ENCODE measurements at places on chromosomes 13 and 19.

GRCh38 chr19:3783660-3784584, 2.3 kb downstream of the MATK start:
- DNase-seq: no peak

DNA sequence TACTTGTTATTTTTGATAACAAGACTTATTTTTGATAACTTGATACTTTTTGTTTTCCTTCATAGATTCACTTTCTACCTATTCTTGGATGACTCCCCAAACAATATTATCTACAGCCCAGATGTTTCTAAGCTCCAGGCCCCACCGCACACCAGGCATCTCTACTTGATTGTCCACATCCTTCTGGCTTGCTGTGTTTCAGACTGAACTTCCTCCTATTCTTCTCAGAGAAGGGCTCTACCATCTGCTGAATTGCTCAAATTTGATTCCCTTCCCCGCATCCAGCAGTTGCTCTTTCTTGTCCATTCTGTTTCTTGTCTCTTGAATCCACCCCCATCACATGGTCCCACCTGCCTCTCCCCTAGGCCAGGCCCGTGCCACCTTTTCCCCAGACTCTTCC, 13.0 kb downstream of the NUDT15 start:
- no peak for DNase-seq

GRCh38 chr19:6451583-6452222, 7.9 kb downstream of the SLC25A23 start:
- no peak for DNase-seq

- DNase-seq: peak; percentile 24
Measured at GRCh38 chr19:30406220-30407067, 34.3 kb downstream of the ZNF536 start.

DNA sequence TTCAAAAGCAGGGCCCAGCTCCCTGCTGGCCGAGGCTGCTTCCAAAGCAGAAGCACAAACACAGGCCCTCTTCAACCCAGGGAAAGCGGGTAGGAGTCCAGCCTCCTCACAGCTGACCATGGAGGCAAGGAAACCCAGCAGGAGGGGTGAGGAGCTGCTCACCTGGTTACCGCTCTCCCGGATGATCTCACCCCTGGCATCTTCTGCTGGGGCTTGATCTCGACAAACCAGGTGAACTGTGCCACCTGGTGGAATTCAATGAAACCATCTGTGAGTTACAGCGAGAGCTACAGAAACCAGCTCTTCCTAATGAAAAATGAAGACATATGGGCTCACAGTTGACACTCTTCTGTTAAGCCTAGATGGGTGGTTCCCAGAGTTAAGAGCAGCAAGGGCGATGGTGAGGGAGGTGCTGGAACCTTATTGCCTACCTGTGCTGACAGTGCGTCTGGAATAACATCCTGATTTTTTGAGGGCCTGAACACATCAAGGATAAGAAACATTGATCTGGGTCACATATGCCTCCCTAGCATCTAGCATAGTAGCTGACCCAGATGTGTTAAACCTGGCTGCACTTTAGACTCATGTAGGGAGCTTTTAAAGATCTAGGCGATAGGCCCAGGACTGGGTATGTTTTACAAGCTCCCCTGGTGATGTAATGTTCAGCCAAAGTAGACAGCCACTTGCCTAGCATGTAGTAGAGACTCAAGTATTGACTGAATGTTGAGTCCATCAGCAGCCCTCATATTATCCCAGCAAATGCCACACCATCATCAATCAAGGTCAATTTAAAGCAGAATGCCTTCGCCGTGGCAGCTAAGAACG, 6.1 kb downstream of the DHRS12 start:
- peak; percentile 84 for DNase-seq

- DNase-seq: no peak
Measured at GRCh38 chr13:30045916-30046704, 195.7 kb upstream of the UBL3 start.

- no peak for DNase-seq
Measured at GRCh38 chr13:37138926-37139325, 33.5 kb upstream of the CSNK1A1L start.

DNA sequence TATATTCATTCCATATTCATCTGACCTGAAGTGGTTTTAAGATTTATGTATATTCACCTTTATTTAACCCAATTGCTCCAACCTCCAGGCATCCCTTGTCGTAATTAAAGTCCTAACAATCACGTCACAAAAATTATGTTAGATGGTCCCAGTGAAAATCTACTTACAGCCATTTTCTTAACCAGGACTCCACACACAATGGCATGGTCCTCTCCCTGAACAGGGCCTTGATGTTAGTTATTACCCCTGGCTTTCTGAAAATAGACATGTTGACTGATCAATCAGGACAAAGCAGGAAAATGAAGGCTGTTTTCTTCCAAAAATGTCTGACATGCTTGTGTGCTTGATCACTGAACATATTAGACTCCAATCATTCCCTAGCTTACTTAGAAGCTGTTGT, 542.7 kb upstream of the SLITRK5 start:
- DNase-seq: no peak

GRCh38 chr19:34274827-34275625, 20.7 kb downstream of the GARRE1 start:
- DNase-seq: no peak

DNA sequence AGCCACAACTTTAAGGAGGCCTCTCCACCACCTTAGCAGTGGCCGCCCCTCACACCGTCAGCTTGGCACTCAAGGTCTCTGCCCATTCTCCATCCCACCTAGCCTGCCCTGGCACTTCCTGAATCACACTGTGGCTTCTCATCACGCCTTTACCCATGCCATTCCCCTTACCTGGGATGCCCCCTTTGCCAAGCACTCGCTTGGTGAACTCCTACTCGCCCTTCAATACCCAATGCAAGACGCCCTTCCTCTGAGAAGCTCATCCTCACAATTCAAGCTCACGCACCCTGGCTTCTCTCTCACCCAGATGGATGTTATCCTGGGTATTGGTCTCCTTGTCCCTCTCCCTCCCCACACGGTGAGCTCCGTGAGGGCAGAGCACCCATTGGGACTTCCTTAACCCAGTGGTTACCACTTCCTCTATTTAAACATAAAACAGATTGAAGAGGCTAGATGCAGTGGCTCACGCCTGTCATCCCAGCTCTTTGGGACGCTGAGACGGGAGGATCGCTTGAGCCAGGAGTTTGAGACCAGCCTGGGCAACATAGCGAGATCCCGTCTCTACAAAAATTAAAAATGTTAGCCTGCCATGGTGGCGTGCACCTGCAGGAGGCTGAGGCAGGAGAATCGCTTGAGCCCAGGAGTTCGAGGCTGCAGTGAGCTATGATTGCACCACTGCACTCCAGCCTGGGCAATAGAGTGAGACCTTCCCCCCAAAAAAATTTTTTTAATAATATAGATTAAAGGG, 12.6 kb upstream of the SHD start:
- DNase-seq: no peak

GRCh38 chr13:72541674-72542073, 185.8 kb downstream of the MZT1 start:
- no peak for DNase-seq

GRCh38 chr19:41261474-41262190, 2.5 kb upstream of the HNRNPUL1 start:
- DNase-seq: no peak

DNA sequence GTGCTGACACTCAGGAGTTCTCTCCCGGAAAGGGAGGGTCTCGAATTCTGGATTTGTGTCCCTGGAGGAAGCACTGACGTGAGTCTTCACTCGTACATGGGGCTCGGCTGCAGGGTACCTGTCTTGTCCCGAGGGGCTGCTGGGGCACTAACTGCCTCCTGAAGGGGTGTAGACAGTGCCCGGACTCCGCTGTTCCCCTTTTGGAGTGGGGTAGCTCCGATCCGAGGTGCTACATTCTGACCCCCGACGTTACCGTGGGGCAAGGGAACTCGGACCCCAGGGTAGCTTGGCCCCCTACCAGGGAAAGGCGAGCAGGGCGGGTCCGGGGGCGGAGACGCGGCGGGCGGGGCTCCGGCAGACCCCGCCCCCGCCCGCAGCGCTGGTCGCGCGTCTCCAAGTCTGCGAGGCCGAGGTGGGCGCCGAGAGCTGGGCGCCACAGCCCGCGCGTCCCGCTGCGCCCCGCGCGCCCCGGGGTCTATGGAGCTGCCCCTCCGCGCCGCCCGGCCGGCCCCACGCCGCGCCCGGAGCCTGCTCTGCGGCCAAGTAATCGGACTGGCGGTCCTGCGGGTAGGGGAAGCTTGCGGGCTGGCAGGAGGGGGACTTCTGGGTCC, at the start of gene NPAS1:
NPAS1 (plus strand) TSS at position 407 of the 611 bp plus-strand sequence. CDS start 1,211 bp downstream, outside the sequence.
- no peak for DNase-seq

GRCh38 chr19:18503337-18503970, 18.4 kb downstream of the ELL start:
- no peak for DNase-seq

DNA sequence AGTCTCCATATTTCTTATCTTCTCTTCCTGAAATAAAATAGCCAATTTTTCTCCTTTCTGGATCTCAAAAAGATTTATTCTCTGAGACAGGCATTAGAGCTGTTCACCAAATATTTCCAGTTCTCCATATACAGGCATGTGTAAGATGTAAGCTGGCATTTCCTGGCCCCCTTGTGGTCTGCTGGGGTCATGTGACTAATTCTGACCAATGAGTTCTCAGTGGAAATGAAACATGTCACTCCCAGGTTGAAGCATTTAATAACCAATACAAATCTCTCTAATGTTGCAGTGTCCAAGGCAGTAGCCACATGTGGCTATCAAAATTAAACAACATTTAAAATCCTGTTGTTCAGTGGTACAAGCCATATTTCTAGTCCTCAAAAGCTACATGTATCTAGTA, 14.8 kb upstream of the CACNA1A start:
- no peak for DNase-seq

DNA sequence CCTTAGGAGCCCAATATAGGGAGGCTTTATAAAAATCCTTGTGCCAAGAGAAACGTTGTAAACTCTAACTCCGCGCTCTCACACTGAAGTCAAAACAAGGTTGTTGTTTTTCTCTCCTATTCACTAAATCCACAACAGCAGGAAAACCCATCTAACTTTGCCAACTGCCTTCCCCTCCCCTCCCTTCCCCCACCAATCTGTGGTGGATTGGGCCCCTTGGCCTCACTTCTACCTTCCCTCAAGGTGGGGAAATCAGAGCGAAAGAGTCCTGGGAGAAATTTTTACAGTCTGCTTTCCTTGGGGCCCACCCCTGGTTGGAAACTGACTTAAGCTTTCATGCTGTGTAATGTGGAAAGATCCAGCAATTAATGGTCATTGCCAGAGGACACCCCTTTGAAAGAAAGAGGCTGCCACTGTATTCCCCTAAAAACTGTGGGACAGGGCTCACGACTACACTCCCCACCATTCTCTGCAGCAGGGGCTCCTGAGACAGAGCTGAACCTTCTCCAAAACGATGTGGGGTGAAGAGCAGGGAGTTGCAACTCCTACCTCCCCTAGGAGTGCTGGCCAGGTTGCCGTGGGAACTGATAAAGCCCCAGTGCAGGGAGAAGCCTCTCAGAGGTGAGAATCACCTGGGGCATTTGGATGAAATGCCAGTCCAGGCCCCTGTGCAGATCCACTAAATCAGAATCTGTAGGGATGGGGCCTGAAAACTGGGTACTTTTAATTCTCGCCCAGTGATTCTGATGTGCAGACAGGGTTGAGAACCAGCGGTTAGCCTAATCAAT, 1.1 kb downstream of the DHRS12 start:
- peak; percentile 17 for DNase-seq

- DNase-seq: no peak
Measured at GRCh38 chr19:2064395-2064787, 13.3 kb upstream of the MKNK2 start.

GRCh38 chr19:30541575-30541974, 169.4 kb downstream of the ZNF536 start:
- no peak for DNase-seq

DNA sequence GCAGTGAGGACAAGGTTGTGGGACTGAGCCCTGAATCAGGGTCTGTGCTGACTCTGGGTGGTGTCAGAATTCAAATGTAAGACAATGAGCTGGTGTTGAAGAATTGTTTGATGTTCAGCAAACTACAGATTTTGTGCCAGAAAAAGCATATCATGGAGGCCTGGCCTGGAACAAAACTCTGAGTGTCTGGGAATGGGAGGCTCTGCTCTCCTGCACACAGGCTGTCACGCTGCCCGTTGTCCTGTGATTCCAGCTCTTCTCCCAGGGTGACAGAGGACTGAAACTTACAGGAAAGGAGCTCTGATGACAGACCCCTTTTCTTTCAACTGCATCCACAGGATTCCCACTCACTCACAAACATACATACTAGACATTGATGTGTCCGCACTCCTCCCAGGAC, 120.1 kb downstream of the ZNF486 start:
- no peak for DNase-seq

Data from GM12865 (cell line).